ENCODE measurements at places on chromosomes 1 and 21.

GRCh38 chr1:212873518-212873917 lies 15.4 kb downstream of the FLVCR1 start:
- DNase-seq: no peak

- DNase-seq: no peak
Measured at GRCh38 chr1:38918568-38918967, 23.1 kb downstream of the RHBDL2 start.

DNA sequence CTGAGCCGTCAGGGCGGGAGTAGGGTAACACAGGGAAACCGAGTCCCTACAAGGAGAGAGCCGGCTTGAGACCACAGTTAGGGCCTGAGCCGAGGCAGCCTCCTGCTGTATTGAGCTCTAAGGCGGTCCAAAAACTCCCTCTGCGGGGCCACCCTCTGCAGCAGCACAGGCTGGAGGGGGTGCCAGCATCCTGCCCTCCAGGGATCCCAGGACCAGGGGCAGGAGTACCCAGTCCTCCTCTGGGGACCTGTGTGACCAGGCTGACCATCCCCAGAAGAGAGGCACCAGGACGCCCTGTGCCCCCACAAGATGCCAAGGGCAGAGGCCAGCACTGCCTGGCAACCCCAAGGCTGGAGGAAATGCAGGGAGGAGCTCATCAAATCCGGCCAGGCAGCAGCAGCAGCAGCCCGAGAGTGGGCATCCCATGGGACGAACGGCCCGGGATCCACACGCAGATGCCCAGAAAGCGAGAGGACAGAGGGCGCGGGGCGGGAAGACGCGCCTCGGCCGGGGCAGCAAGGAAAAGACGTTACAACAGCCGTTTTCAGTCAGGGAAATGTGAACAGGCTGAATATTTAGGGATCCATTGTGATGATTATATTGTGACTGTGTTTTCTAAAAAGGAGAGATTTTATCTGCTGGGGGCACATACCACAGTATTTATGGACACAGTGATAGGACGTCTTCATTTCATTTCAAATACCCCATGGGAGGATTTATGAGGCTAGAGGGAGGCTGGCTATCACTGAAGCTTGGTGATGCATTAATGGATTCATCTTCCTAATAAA lies 57.1 kb upstream of the COL18A1 start:
- DNase-seq: no peak

- no peak for DNase-seq
Measured at GRCh38 chr21:33940164-33940880, 24.7 kb upstream of the ATP5PO start.

- peak; percentile 55 for DNase-seq
Measured at GRCh38 chr21:28336314-28336713, 656.4 kb downstream of the LTN1 start.

DNA sequence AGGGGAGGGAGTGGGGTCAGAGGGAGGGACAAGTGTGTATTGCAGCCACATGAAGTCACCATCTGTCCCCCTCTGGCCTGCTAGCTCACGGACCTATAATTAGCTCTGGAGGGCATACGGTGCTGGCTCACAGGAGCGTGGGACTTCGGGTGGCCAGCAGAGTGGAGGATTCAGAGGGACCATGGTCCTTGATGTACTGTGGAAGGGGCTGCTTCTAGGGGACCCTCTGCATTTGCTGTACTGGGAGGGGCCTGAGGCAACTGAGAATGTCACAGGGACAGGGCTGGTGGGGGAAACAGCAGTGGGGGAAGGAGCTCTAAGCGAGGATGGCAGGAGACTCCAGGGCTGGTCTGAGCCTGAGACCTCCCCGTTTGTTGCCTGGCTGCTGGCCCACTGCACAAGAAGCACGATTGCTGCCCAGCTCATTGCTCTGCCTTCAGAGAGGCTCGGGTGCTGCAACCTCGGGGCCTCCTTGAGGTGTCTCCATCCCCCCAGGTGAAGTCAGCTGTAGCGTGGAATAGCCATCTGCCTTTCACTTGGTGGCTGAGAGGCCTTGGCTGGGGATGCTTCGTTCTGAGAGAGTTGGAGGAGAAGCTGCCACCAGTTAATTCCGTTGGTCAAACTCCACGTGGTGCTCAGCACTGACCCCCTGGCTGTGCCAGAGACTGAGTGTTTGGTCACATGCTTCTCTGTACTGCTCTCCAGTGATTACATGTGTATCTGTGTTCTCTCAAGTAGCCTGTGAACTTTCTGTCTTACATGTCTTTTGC lies 2.7 kb downstream of the PPFIA4 start:
- DNase-seq: no peak

GRCh38 chr1:172401892-172402291 lies 18.6 kb upstream of the C1orf105 start:
- no peak for DNase-seq

GRCh38 chr1:198183605-198184004 lies 26.8 kb downstream of the NEK7 start:
- no peak for DNase-seq

DNA sequence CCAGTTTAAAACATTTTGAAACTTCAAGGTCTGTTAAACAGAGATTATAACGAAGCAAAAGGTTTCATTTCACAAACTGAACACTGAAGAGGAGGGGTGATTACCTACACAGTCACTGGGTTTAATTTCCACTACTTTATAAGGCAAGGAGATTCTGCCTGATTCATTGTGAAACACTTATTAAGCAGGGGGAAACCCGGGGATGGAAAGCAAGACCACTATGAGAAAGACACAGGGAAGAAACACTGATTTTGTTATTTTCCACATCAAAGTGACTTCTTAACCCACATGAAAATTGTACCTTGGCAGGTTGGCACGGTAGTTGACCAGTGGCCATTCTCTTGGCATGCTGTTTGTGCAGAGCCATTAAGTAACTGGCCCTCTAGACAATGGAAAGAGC lies 8.1 kb upstream of the F5 start:
- no peak for DNase-seq

DNA sequence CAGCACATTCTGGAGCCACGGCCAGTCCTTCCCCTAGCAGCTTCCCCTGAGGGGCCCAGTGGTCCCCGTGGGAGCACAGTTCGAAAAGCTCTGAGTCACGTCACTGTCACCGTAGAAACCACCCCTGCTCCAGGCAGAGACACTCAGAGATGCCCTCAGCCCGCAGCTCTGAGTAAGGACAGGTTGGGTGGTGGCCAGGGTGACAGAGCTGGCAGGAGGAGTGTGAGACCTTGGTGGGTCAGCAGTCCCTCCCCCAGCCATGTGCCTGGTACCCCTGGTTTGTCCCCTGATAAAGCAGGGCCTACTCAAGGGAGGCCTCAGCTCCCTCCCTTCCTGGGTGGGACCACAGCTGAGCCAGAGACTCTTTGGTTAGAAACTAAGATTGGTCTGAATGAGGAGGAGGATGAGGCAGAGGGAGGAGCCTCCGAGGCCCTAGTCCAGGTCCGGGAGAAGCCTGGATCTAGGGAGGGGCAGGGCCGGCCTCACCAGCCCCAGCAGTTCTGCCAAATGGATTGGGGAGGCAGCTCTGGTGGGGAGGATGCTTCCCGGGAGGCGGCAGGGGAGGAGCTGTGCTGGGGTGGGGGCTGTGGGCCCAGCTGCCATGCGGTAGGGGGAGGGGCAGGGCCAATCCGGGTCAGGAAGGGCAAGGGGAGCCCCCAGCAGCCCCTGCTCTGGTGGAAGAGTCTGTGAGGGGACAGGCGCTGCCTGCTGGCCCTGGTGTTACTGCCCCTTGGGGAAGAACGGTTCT lies 55.2 kb downstream of the SLC9A1 start:
- DNase-seq: peak; percentile 47

GRCh38 chr21:32336711-32337110 lies 38.1 kb downstream of the MRAP start:
- DNase-seq: no peak

GRCh38 chr1:93774707-93775106 lies 93.1 kb upstream of the BCAR3 start:
- DNase-seq: no peak

DNA sequence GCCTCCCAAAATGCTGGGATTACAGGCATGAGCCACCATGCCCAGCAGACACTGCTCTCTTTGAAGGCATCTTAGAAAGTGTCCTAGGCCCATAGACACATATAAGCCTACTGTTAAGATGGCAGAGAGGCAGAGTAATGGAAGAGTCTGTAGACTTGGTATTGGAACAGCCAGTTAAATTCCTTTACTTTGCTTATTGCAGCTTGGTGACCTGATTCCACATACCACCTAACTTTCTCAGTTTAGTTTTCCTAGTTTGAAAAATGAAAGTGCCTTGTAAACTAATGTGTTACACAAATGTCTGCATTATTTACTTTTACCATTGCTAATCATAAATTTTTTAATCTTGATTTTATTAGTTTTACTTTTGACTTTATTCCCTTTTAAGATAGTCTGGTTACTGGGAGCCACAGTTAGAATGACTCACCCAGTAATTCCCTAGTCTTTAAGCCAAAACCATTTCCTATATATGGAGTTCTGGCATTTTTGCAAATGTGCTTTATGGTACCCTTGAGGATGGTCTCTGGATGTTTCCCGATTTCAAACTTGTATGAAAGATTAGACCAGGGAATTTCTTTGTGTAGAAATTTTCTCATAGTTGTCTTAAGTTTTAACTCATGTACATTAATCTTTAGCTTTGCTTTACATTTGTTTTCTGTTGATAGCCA lies 6.4 kb downstream of the SMAP2 start:
- DNase-seq: no peak

DNA sequence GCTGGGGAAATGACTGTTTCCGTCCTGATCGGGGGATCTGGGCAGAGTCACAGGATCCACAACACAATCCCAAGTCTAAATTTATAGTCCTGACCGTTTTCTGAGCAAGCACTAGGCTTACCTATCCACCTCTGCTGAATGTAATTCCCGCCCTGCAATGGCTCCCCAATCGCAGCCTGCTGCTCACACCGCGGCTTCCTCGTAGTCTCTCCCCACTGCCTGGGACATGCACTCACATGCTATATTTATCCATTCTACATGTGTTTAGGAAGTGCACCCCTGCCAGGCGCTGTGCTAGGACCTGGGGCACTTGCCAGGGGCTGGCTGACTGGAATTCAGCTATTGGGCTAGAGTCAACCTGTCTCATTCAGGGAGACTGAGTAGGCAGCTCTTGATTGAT lies 246.6 kb upstream of the CSF3R start:
- DNase-seq: no peak

Data from BJ (cell line).